Kidney capillary endothelial cell (primary cell): ENCODE measurements at places on chromosomes 13 and 19.
A peak's percentile ranks its signal among the peaks of the same experiment; 100 is the strongest.

DNA sequence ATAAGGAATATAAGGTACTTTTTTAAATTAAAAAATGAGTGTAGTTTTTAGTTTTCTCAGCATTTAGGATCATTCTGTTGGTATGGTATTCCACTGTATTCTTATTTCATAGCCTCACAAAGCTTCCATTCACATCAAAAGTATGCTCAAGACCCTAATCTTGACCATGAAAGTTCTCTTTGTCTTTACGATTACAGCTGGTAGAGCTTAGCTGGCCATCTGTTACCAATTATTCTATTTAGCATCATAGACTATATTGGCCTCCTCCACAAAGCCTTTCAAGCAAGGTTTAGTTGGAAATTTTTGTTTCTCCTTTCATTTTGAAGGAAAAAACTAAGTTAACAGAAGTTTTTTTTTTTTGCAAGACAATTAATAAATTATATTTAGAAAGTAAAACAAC, 245.1 kb downstream of the KCTD12 start:
- no peak for DNase-seq

- DNase-seq, result no peak
Measured at GRCh38 chr19:16779539-16780163, 49.5 kb upstream of the SIN3B start.

DNA sequence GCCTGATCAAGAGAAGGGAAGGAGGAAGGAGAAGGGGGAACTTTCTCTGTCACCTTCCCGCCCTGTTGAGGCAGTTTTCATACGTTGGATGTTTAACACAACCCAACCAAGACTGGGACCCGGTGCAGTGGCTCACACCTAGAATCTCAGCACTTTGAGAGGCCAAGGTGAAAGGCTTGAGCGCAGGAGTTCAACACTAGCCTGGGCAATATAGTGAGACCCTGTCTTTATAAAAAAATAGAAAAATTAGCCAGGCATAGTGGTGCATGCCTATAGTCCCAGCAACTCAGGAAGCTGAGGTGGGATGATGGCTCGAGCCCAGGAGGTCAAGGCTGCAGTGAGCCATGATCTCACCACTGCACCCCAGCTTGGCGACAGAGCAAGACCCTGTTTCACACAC, 59.4 kb upstream of the PEG3 start:
- no peak for DNase-seq

DNA sequence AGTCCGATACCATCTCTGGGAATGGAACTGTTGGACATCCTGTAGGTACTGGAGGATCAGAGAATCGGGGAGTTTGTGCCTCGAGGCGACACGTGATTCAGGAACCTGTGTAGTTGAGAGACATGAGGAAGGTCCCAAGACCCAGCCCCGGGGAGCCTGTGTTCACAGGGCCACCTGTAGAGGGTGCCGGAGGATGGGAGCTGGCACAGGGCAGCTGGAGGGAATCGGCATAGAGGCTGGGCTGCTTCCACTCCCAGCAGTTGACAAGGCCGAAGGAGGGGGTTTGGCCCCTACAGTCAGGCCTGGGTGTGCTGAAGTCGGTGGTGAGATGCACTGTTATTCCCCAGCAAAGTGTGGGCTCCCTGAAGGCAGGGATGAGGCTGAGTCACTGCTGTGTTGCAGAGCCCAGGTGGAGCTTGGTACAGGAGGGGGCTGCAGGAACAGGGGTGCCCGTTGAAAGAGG, 2.5 kb upstream of the ISYNA1 start:
- DNase-seq, result no peak

GRCh38 chr13:32025730-32026129, 5.8 kb upstream of the FRY start:
- DNase-seq, result no peak

DNA sequence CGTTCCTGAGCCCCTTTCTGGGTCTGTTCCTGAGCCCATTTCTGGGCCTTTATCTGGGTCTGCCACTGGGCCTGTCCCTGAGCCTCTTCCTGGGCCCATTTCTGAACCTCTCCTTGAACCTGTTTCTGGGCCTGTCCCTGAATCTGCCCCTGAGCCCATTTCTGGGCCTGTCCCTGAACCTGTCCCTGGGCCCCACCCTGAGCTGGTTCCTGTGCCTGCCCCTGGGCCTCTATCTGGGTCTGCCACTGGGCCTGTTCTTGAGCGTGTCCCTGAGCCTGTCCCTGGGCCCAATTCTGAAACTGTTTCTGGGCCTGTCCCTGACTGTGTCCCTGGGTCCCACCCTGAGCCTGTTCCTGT, 40.4 kb upstream of the GRTP1 start:
- DNase-seq, result no peak

GRCh38 chr19:29831686-29832085, 19.9 kb downstream of the CCNE1 start:
- no peak for DNase-seq

DNA sequence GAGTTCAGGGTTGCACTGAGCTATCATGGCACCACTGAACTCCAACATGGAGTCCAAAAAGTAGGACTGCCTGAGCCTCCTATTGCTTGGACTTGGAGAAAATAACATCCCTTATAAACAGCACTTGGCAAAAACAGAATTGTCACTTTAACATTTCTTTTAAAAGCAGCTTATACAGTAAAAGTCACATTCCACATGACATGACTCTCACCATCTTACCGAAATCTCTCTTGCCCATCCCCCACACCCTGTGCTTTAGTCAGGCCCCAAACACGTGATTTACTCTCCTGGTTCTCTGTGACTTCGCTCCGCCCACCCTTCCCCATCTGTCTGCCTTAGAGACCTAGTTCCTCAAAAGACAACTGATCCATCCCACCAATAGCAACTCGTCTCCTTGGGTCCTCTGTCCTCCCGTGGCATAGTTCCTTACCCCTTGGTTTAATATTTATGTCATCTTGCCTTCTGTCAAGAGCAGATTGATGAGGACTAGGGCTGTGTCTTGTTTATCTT, 4.6 kb downstream of the SAFB start:
- DNase-seq, result no peak

GRCh38 chr13:51937320-51938290, 73.6 kb downstream of the ATP7B start:
- no peak for DNase-seq

DNA sequence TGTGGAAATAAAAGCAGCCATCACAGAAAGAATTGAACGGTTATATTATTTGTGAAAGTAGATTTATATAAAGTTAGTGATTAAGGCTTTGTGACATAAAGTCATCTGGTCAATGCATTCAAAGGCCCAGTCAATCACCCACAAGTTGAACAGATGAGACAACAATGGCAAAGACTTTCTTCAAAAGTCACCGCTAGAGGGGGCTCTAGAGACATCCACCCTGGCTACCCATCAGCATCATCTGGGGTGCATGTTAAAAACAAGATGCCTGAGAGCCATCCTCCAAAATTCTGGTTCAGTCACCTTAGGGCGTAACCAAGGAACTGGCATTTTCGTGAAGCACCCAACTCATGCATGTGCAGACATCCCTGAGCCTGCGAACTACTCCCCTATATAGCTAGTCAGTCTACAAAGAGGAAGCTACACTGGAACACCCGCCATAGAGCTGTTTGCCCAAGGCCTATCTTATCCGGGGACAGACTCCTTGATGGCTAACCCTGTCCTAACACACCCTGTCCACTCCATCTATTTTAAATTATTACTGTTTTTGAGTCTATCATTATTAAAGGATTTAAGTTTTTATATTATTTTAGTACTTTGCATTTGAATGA, 970.5 kb downstream of the UQCRFS1 start:
- DNase-seq, result peak; percentile 47

DNA sequence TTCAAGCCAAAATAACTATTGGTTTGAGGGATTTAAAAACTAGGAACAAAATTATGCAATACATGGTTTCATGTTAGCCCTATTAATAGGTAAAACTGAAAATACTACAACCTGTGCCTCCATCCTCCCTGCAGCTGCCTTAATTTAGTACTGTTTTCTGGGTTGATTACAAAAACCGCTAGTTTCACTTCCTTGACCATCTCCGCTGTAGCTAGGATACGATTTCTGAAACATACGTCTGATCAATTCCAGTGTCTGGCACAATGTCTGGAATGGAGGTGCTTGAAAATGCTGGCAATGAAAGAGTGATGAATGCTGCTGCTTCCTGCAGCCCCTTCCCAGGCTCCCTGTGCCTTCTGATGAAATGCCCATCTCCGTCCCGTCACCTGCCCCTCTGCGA, 273.5 kb downstream of the SHISA2 start:
- no peak for DNase-seq

DNA sequence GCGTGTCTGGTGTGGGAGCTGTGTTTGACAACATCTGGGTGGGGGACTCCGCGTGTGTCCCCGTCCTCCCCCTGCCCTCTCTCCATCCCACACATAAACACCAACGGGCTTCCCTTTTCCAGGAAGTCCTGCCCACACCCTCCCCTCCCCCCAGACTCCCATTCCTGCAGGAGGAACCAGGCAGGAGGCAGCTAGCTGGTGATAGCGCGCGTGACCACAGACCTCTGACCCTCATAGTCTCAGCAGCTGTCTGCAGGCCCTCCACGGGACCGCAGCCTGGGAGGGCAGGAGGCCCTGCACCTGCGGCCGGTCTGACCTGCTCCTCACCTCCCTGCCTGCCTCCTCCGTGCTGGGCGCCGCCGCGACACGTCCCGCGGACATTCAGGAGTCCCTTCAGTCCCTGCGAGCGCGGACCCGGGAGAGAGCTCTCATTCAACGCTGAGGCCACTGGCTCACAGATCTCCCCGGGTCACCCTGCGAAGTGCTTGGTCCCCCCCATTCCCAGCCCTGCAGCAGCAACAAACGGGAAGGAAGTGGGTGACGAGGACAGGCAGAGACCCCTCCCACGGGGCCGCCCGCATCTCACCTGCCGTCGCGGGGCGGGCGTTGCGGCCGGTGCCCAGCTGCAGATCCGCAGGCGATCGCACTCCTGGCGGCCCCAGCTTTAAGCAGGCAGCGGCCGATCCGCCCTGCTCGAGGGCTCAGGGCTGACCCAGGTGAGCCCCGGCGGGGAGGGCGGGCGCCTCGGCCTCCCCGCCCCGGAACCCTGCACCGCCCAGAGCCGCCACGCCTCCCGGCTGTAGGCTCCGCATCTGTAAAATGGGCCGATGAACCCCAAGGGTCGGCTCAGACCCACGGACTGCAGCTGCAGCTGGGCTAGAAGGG, 1.1 kb upstream of the ACP5 start:
- DNase-seq, result no peak

- peak; percentile 69 for DNase-seq
Measured at GRCh38 chr19:47778049-47778953, at the start of gene SELENOW. TSS of gene SELENOW (plus strand) at chr19:47778703. CDS start at chr19:47778786, 83 bp downstream.

DNA sequence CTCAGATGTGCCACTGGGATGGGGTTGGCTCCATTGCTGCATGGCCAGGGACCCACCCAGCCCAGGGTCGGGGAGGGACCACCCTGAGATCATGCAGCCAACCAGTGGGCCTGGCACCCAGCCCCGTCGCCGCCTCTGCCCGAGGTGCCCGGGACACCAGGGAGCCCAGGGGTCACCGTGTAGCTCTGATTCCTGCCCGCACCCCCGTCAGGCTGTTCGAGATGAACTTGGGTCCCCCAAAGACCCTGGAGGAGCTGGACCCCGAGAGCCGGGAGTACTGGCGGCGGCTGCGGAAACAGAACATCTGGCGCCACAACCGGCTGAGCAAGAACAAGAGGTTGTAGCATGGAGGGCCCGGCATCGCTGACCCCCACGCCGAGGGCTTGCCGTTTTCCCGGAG, 4.6 kb downstream of the MRPL54 start:
- no peak for DNase-seq

- no peak for DNase-seq
Measured at GRCh38 chr19:39871886-39872866, 26.0 kb upstream of the FBL start.

GRCh38 chr13:23620613-23621315, 50.6 kb downstream of the TNFRSF19 start:
- no peak for DNase-seq

DNA sequence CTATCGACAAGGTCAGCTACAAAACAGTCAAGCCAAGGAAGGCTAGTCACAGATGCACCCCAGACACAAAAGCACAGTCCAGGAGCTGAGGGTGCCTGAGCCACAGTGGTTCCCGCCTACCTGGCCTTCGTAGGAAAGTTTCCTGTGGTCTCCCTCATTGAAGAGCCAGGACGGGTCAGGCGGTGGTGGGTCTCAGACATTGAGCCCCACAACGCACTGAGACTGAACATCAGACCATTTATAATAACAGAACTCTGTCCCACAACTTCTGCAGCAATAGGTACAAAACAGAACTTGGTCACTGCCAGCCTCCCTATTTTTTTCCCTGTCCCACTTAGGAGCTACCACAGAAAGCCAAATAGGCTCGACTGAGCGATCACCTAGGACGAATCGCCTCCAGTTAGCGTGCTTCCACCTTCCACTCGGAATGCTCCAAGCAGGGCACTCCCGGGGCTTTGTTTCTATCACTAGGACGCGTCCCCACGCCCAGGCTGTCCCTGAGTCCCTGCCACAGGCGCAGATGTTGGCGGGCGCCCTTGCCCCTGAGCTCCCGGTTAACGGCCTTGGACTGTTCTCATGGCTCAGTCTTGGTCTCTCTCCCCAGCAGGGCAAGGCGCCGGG, 640 bp upstream of the ZNF544 start:
- DNase-seq, result no peak

GRCh38 chr13:114099918-114100445, 32.4 kb downstream of the RASA3 start:
- DNase-seq, result no peak

DNA sequence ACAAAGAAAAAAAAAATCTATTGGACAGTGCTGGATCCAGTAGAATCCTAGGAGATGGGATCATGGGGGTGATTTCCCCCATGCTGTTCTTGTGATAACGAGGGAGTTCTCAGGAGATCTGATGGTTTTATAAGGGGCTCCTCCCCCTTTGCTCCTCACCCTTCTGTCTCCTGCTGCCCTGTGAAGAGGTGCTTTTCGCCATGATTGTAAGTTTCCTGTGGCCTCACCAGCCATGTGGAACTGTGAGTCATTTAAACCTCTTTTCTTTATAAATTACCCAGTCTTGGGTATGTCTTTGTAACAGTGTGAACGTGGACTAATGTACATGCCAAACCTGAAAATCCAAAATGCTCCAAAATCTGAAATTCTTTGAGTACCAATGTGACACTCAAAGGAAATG, 45.5 kb downstream of the ARHGEF7 start:
- no peak for DNase-seq

- DNase-seq, result no peak
Measured at GRCh38 chr13:107730813-107731212, 484.5 kb downstream of the LIG4 start.

DNA sequence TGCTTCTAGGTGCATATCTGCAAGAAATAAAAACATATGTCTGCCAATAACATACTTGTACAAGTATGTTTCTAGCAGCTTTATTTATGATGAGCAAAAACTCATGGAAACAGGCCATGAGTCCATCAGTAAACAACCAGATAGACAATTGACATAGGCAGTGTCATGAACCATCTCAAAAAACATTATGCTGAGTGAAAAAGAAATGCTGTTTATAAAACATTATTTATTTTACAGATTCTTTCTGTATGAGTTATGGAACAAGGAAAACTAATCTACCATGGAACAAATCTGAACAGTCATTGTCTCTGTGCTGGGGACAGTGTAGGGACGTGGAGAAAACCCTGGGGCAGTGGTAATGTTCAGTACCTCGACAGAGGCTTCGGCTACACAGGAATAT, 283.9 kb downstream of the UQCRFS1 start:
- no peak for DNase-seq

- DNase-seq, result no peak
Measured at GRCh38 chr13:60282186-60282585, 114.8 kb upstream of the TDRD3 start.

- no peak for DNase-seq
Measured at GRCh38 chr13:90974249-90974975, 373.1 kb upstream of the MIR17HG start.

- DNase-seq, result no peak
Measured at GRCh38 chr19:5430237-5430636, 25.0 kb upstream of the ZNRF4 start.

GRCh38 chr13:100361504-100361903, 227.1 kb downstream of the GGACT start:
- no peak for DNase-seq

GRCh38 chr19:39390451-39390750, 505 bp downstream of the PAF1 start:
- no peak for DNase-seq
